Hematopoietic multipotent progenitor cell treated with erythropoietin and hydrocortisone succinate and interleukin-3 and kit ligand, for 8 days (in vitro differentiated cells): ENCODE measurements at places on chromosomes 12 and 14.
A peak's percentile ranks its signal among the peaks of the same experiment; 100 is the strongest.

DNA sequence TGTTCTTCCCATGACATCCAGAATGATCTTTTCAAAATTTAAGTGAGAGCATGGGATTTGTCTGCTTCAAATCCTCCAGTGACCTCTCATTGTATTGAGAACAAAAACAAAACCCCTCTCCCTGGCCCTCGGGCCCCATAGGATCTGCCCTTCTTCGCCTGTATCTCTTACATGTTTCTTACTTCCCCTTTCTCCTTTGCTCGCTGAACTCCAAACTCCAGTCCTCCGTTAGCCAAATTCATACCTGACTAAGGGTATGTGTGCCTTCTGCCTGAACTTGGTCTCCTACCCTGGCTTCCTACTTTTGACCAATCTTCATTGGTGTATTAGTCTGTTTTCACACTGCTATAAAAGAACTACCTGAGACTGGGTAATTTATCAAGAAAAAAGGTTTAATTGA, 13.2 kb upstream of the TSPAN11 start:
- no peak for DNase-seq

GRCh38 chr12:14941369-14941768, 3.0 kb upstream of the ERP27 start:
- DNase-seq = no peak

GRCh38 chr12:46830731-46831334, 5.0 kb upstream of the SLC38A4 start:
- DNase-seq = no peak

DNA sequence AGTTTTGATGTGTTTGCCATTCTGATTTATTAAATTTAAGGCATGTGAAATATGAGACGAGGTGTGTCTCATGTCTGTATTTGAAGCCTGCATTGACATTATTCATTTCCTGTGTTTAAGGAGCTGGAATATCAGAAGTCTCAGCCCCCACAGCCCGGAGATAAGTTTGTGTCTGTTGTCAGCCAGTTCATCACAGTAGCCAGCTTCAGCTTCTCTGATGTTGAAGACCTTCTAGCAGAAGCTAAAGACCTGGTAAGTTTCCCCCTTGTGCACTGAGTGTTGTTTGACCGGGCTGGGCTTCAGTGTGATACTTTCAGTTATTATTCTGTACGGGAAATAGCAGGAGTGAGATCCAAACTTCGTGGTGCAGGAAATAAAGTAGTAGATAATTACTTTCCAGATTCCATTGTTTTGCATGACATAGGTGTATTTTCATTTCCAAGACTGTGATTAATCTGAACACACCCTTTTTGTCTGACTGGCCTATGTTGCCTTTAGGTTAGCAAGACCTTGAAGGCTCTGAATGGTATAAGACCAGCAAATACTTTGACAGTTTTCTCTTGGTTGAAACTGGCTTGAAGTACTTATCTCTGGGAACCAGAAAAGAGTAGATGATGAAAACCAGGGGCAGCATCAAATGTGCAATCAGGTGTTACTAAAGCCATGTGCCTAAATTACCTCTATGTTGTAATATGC, 101.5 kb downstream of the GPR135 start:
- DNase-seq = no peak

DNA sequence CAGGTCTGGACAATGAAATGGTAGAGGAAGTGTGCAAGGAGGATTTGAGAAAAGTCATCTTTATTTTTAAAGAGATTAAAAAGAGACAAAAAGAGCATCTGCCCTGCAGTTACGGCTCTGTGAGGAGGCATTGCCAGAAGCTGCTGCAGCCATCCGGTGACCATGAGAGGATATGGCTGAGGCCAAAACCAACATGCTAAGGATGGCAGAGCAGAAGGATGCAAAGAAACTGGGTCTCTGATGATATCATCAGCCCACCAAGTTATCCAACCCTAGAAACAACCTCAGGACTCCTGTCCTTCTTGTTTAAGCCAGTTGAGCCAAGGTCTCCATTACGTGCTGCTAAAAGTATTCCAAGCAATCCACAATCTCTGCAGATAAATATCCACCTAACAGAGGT, 48.0 kb upstream of the CCND2 start:
- DNase-seq = no peak

DNA sequence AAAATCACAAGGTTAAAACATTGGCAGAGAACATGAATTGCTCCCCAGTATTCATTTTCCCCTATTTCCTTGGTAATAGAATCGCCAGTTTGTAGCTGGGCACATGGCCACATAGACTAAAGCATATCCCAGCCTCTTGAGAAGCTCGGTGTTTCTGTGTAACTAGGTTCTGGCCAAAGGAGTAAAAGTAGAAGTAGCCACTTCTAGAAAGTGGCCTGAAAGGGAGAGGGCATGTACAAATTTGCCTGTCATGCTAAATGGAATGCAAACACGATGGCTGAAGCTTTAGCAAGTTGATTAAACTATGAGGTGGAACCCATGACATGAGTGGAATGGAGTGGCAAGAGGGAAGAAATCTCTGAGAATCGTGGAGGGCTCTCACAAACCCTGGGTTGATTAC, 173.7 kb upstream of the EGLN3 start:
- no peak for DNase-seq

GRCh38 chr14:48936362-48936761, 649.8 kb downstream of the RPS29 start:
- no peak for DNase-seq

- peak; percentile 54 for DNase-seq
These were observed 1.6 kb upstream of the PPP2R5E start for GRCh38 chr14:63544591-63545299.

- DNase-seq = no peak
These were observed 421.9 kb downstream of the LRFN5 start for GRCh38 chr14:42028607-42029006.

- no peak for DNase-seq
These were observed 57.6 kb downstream of the SCARB1 start for GRCh38 chr12:124805876-124806668.

DNA sequence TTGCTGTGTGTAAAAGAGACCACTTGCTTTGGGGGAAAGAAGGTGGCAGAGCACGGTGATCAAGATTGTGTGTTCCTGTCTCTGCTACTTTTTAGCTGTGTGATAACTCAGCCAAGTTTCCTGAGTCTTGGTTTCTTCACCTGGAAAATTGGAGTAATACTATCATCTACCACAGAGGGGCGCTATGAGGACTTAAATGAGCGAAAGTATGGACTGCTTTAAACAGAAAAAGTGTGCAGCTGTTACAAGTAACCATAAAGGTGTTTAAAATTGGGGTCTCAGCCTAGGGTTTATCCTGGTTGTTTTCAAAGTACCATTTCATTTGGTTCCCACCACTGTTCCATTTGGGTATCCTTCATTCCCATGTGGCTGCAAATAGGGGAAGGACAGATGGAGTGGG, 65.9 kb upstream of the WSCD2 start:
- peak; percentile 64 for DNase-seq

DNA sequence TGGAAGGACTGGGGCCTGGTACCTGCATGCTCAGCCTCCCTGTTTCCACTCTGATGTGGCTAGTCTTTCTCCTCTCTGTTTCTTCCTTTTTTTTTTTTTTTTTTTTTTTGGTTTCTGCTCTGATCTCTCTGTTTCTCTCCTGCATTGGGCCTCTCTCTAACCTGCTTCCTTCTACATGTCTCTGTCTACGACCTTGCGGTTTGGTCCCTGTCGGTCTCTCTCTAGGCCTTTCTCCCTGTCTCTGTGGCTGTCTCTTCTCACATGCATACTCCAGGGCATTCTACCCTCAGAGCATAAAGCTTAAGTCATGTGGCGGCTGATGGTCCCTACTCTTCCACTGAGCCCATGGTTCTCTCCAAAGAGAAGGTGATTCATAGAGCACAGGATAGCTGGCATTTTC, 1096.6 kb downstream of the BCL11B start:
- DNase-seq = no peak

GRCh38 chr12:56221232-56221756, 428 bp downstream of the RNF41 start:
- DNase-seq = peak; percentile 34

DNA sequence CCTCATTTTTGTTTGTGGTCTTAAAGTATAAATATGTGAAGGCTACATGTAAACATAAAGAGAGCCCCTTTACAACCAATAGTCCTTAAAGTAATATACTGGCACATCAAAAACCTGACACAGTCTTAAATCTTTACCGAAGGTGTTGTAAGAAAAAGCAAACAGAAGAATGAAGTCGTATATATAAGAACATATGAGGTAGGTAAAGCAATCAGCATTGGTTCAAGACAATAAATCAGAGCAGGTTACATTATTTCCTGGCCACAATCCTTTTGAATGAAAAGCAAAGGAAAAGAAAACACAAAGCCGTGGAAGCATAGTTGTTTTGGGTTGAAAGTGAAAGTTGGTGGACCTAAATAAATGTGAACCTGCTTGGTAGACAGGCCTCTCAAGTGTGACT, 183.7 kb upstream of the STXBP6 start:
- no peak for DNase-seq

DNA sequence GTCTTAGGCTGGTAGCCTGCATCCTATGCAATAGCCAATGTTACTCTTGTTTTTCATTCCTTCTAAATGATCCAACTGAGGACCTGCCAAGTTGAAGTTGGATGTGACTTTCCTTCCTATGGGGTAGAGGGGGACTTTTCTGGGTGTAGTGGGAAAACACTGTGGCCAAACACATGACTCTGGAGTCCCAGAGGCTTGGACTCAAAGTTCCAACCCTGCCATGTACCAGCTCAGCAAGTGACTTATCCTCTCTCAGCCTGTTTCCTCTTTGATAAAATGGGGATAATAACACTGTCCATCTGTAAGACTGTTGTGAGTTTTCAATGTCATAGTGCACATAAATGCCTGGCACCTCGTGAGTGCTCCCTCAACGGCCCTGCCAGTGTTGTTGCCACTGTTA, 97.0 kb downstream of the ZFP36L1 start:
- no peak for DNase-seq

GRCh38 chr14:33569821-33570687, 380.8 kb downstream of the EGLN3 start:
- DNase-seq = no peak

GRCh38 chr14:74601982-74602381, 10.1 kb downstream of the LTBP2 start:
- DNase-seq = no peak
